Osteoblast (primary cell): ENCODE measurements at places on chromosomes 1 and 21. TPM values are rescaled to one million over a fixed set of nuclear protein-coding genes. Genes with fewer than 3 reads are reported as not detected.

The C2CD4D gene
- not detected in 2 replicates for total RNA-seq

The SPATA46 gene
- total RNA-seq: not detected in 2 replicates

The PDPN gene
- 4.7 and 11.9 TPM in 2 replicates for total RNA-seq

The THEM5 gene
- not detected in 2 replicates for total RNA-seq

The RSPH1 gene
- 0.29 TPM in 1 of 2 replicates, not detected in the other for total RNA-seq

The SH2D1B gene
- total RNA-seq: not detected in 2 replicates

The DENND2C gene
- 8.3 and 8.8 TPM in 2 replicates for total RNA-seq

The FALEC gene
- total RNA-seq: 0.36 TPM in 1 of 2 replicates, not detected in the other

The ANGPTL3 gene
- under 0.01 TPM in 1 of 2 replicates, not detected in the other for total RNA-seq

The CFHR5 gene
- total RNA-seq: not detected in 2 replicates

The WLS gene
- 54.3 and 65.1 TPM in 2 replicates for total RNA-seq

The C1QB gene
- total RNA-seq: 0.72 TPM in 1 of 2 replicates, not detected in the other

The HES3 gene
- total RNA-seq: not detected in 2 replicates

The OR14I1 gene
- not detected in 2 replicates for total RNA-seq

The OPTC gene
- not detected in 2 replicates for total RNA-seq

The SEMA4A gene
- total RNA-seq: 1.5 and 1.8 TPM in 2 replicates
